ENCODE measurements at places on chromosomes 1 and 21.

- DNase-seq, result no peak
These were observed 7.9 kb upstream of the ERO1B start for GRCh38 chr1:236289492-236290131.

- DNase-seq, result no peak
These were observed 5.0 kb downstream of the NGF start for GRCh38 chr1:115332813-115333608.

GRCh38 chr1:230386637-230387262 lies 39.4 kb downstream of the PGBD5 start:
- no peak for DNase-seq

GRCh38 chr1:153750026-153750995 lies 22.5 kb downstream of the INTS3 start:
- DNase-seq, result no peak

GRCh38 chr1:54352755-54353154 lies 53.4 kb downstream of the SSBP3 start:
- DNase-seq, result no peak

DNA sequence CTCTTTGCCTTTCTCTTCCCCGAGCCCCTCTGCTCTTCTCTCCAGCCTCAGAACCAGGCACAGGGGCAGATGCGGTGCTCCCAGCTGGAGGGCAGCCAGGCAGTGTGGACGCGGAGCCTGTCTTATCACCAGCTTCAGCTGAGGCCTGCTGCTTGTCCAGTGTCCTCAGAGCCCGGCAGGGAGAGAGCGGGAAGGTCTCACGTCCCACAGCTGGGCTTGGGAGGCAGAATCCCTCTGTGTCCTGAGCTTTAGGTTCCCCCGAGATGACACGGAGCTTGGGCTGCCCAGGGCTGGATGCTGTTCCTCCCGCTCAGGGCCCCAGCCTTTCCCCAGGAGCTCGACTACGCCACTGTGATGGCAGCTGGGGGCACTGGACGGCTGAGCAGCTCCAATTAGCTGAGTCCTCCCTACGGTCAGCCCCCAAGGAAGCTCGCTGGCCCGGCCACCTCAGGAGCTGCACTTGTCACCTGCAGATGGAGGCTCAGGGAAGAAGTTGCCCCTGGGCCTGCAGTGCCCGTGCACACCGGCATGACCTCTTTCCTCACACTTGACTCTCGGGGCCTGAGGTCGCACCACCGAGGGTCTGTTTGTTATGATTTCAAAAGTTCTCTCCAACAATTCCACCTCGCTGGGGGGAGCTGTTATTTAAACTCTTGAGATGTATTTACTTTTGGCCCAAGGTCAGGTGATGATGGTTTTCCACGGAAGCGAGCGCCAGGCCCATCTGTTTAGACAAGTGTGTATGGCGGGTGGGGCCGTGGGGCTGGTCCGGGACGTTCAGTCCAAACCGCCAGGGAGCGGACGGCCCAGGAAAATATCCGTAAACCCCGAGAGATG lies 127.3 kb downstream of the SIK1 start:
- DNase-seq, result no peak

Data from stimulated activated CD4-positive, alpha-beta T cell treated with anti-CD3 and anti-CD28 coated beads, Interleukin-15, amount 100 ng/mL, for 1 hour (primary cell).